ENCODE measurements at places on chromosomes 2 and 18.

- DNase-seq, result no peak
These were observed 79.7 kb downstream of the COLEC12 start for GRCh38 chr18:420661-421246.

- DNase-seq, result no peak
These were observed 28.2 kb upstream of the ZEB2 start for GRCh38 chr2:144548088-144548487.

DNA sequence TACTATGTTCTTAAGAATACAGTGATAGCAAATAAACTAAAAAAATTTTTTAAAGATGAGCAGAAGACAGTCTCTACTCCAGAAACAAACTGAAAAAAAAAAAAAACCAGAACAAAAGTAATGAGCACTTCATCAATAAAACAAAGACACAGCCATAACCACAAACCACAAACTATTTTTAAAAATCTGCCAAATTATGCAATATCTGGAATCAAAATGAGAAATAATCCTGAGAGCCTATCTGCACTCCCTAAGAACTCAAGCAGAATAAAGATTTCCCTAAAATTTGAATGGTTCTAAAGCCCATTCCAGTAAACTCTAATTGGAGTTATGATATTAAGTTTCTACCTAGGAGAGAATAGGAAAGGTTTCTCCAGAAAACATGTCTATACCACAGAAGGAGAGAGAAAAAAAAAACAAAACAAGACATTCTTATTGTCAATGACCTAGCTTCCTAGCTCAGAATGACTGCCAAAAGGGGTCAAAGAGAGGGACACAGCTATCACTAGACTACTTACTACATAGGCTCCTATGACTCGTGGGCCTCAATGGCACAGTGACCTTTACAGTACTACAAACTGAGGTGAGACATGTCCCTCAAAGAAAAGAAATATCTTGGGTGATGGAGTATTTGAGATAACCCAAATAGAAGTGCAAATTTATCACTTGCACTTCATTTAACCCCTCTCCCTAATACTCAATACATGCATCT lies 262.8 kb downstream of the ZEB2 start:
- no peak for DNase-seq

DNA sequence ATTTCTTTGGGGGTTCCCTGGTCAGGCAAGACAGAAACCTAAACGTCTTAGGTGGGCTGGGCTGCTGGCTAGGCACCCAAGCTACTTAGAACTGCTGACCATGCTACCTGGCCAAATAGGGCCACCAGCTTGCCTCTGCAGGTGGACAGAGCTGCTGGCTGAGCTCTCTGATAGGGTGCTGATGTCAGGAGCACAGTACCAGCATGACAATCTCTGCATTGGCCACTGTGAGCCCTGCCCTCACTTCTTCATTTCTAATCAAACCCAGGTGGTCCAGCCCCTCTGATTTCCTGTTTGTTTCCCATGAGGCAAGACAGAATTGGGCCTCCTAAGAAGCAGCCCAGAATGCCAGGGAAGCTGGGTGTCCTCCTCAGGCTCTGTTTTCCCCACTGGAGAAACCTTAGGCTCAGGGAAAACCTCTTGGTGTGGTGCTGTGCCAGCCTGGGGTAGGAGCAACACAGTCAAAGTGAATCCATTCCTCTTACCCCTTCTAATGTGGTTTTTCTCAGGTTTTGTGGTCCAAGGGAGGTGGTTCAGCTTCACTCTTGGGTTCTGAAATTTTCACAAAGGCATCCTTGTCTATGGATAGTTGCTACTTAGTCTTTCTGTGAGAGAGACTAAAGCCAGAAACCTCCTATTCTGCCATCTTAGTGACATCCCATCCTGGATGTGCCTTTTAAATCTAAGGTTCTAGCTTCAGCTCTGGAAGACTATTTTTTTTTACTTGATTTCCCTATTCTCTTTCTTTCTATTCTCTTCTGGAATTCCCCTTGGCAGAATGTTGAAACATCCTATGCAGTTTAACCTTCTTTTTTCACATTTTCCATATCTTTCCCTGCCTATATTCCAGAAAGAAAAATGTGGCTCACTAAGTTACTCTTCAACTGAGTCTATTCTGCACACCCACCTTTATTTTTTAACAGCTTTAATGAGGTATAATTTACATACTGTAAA lies 15.2 kb downstream of the SP100 start:
- no peak for DNase-seq

- DNase-seq, result peak; percentile 31
These were observed 103.5 kb upstream of the MAP3K20 start for GRCh38 chr2:172972005-172972619.

GRCh38 chr2:25178976-25179375 lies 10.6 kb upstream of the POMC start:
- DNase-seq, result no peak

GRCh38 chr2:236947896-236948295 lies 137.8 kb upstream of the COPS8 start:
- DNase-seq, result no peak

DNA sequence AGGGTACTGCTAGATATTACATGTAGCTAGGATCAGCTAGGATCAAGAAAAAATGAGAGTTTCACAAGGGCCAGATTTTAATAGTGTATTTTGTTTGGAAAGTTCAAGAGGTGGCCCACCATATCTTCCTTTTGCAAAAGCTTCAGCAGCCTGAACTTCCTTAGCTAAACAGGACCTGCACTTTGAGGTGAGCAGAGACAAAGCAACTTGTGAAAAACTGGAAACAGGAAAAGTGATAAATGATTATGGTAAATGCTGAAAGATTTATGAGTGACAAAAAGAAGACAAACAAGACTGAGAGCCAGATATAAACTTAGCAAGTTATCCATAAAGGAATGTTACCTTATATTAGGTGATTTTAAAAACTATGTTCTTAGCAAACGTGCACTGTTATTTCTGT lies 123.6 kb downstream of the ZNF521 start:
- DNase-seq, result no peak

- DNase-seq, result no peak
These were observed 1.9 kb downstream of the SCYGR3 start for GRCh38 chr2:227612546-227613271.

- DNase-seq, result no peak
These were observed 119.6 kb downstream of the ZFP36L2 start for GRCh38 chr2:43106559-43107527.

DNA sequence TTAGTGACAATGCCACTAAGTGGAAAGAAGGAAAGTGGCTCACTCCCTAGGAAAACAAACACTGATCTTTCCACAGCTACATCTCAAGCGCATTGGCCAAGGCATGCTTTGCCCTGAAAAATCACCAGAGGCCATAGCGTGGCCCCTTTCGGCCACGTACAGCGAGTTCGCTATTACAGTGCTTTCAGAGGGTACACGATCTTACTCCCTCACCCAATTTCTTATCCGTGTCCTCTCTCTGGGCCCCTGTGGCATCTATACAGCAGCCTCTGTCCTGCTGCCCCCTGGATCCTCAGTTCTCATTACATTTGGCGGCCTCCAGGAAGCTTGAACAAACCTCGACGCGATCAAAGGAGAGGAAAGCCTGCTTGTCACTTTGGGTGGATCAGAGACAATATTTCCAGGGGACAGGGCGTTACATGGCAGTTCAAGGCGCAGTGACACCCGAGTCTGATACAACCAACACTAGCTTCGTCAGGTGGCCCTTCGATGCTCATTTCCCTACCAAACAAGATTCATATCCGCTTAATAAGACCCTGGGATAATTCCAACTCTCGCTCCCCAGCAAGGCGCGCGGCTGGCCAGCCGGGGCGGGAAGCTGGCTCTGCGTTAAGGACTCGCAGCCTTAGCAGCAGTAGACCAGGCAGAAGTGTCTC lies 941 bp downstream of the SKOR2 start:
- DNase-seq, result no peak

DNA sequence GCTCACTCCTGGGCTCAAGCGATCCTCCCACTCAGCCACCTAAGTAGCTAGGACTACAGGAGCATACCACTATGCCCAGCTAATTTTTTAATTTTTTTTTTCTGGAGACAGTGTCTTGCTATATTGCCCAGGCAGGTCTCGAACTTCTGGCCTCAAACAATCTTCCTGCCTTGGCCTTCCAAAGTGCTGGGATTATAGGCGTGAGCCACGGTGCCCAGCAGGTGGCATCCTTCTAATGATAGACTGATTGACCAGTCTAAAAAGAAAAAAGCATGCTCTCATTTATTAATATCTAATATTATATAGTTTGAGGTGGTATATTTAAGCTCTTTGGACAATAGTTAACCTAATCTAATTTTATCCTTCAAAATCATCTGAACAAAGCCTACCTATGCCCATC lies 198.6 kb downstream of the CAMKMT start:
- no peak for DNase-seq

- DNase-seq, result no peak
These were observed 1.1 kb upstream of the TAF4B start for GRCh38 chr18:26225022-26225693.

- no peak for DNase-seq
These were observed 200.5 kb downstream of the CPS1 start for GRCh38 chr2:210756855-210757254.

- no peak for DNase-seq
These were observed 285.8 kb downstream of the TMX3 start for GRCh38 chr18:68429111-68429510.

- no peak for DNase-seq
These were observed 1190.2 kb upstream of the NRXN1 start for GRCh38 chr2:52222128-52222527.

- no peak for DNase-seq
These were observed 1.7 kb downstream of the MAPRE3 start for GRCh38 chr2:26971911-26972786.

- DNase-seq, result no peak
These were observed 536.0 kb downstream of the TMX3 start for GRCh38 chr18:68178921-68179320.

DNA sequence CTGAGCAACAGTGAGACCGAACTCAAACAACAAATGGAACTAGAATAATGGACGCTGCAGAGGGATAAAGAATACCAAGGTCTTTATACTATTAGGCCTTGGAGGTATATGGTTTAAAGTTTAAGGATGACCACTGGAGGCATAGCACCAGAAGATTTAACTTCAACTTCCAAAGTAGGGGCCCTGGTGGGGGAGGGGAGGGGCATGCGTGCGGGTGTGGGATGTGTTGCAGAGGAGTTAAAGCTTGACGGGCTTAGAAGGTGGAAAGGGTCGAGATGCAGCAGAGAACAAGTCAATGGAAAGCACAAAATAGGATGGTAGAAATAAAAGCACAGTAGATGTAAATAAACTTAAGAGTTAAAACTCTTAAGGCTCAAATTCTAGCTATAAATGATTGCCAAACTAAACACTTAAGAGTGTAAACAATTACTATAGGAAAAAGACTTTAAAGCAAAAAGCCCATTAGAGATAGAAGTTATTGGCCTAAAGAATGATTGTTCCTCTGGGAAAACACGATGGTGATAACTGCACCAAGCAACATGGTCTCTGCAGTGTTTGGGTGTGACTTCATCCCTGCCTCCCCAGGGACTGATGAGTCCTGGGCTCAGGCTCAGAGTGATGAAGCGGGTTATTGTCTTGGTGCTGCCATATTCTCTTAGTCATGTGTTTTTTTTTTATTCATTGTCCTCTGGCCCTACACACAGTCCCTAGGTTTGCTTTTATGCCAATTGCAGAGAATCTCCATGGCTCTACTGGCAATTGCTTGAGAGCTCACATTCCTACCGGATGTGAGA lies 13.0 kb downstream of the RRM2 start:
- DNase-seq, result no peak

DNA sequence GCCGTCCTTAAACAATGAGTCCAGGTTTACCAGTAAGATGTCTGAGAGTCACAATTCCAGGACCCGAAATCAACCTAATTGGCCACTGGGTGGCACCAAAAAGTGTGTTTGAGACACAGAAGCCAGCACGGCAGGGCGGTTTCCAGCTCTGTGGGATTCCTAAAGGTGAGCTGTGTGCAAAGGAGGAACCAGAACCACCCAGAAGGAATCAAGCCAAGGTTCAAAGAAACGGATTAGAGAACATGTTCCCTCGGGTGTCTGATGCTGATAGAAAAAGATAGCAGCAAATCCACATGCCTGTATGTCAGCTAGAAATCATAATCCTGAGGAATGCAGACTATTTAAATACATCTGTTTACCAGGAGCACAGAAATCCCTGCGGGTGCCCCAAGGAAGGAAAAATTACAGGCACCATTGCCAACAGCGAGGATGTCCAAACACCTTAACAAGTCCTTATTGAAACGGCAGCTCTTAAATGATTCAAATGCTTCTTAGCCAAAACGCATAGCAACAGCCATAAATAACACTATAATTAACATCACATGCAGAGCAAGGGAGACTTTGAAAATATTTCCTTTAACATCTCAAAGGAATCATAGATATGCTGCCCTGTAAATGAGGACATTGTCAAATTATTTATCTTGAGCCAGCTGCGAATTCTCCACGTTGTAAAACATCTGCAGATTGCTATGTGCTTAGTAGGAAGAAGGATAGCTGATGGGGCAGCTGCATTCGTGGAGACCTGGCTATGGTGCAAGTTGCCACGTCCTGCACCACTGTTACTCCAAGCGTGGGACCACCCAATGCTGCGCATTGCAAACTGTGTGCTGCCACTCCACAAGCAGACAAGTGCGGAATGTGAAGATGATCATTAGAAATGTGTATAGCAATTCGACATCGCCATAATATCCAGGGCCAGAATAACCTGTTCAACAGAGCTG lies 318.7 kb upstream of the NCKAP5 start:
- peak; percentile 61 for DNase-seq

DNA sequence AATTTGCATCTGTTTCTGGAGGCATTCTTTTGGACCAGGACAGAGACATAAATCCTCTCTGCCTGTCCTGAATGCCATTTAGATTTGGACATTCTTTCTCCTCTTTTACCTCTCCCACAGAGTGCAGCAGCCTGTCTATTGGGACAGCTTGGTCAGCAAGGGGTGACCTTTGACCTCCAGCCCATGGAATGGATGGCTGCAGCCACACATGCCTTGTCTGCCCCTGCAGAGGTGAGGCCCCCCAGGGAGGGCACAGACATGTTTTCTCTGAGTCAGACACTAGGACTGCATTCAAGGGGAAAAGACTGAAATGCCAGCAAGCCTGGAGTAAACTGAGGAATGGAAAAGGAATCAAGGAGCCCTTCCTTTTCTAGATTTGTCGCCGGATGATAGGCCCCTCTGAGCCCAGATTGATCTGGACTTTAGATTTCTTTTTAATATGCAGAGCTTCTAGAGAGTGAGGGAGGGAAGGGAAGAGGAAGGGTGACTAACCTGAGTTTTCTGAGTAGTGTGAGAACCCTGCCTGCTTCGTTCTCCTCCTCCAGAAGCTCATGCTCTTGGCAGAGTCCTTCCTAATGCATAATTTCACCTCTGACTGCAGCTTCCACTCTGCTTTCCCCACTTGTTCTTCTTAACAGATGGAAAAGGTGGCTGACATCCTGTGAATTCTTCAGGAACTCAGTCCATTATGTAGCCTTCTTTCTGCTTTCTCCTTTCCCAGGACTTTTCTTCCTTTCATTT lies 16.1 kb upstream of the TTLL4 start:
- DNase-seq, result no peak

DNA sequence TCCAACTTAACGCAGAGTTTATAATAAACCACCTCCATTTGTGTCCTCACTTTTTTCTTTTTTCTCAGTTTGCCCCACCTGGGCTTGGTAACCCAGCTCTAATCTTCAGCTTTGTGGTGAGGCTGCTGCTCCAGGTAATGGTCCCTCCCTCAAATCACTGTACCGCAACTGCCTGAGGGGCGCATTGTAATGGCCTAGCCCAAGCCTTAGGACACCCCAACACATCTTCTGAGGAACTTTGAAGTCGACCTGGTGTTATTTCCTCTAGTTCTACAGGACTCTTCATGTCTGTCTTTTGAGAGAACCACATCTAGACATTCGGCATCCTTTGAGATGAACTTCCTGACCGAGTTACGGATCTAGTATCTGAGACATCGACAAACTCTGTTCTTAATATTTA lies 99.7 kb downstream of the PLEKHM3 start:
- no peak for DNase-seq

Measured in pancreas (tissue), 10 donors.